ENCODE measurements at places on chromosomes 5 and 9.

DNA sequence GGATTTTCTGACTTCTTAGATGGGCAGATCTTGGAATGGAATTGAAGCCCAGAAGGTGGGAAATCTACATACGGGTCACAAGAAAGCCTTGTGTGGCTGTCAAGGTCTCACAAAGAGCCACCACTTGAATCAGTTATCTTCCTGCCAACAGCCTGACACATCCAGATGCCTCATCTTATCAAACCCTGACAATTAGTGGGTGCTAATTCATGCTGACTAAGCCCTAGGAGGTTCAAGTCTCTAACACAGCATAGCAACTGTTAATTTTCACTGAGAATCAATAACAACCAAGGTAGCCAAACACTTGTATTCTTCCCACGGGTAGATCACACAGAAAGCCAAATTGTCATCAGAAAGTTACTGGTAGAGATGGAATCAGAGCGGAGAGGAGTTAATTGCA is 222.2 kb downstream of the TMEM167A start:
- DNase-seq: no peak

DNA sequence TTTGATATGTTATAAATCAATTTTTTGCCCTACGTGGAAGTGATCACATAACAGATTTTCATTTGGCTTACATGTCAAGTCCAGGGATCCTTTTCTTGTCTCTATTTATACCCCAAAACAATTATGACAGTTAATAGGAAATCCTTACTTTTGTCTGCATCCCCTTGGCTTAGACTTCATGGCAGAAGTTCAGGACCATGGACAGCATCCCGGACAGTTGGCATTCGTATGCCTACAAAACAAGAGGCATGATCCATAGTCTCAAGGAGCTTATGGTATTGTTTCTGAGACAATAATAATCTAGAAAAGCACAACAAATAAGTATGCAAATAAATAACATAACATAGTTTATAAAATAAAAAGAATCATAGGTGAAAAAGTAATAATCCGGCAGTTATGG is 214.3 kb upstream of the GRIA1 start:
- no peak for DNase-seq

GRCh38 chr5:34526682-34527305 is 129.3 kb upstream of the RAI14 start:
- no peak for DNase-seq

DNA sequence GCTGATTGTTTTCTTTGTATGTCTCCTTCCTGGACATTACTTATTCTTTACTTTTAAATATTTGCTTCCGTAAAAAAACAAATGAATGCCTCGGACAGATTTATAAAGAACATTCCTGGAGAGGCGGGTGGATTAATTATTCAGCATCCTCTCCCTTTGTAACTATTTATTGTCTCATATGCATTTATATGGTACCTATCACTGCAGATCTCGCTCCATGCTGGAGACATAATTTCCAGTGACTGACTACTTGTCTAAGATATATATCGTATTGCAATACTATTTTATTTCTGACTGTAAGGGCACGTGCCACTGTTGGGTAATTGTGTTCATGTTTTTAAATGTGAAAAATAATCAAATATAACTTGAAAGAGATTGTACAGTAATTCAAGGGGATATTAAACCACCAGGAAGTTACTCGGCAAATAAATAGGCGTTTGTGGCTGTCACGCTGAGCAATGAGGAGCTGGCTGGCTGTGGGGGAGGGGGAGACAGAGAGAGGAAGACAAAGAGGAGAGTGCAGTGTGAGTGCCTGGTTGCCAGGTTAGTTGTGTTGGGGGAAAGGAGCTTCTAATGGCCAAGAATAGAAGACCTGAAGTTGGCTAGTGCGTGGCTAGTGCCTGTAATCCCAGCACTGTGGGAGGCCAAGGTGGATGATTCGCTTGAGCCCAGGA is 131.8 kb upstream of the GABRP start:
- DNase-seq: no peak

DNA sequence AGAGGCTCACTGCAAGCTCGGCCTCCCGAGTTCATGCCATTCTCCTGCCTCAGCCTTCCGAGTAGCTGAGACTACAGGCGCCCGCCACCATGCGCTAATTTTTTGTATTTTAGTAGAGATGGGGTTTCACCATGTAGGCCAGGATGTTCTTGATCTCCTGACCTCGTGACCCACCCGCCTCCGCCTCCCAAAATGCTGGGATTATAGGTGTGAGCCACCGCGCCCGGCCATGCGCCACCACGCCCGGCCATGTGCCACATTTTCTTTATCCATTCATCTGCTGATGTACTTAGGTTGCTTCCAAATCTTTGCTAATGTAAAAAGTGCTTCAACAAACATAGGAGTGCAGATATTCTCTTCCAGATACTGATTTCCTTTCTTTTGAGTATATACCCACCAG is 408.6 kb downstream of the CAAP1 start:
- DNase-seq: no peak

DNA sequence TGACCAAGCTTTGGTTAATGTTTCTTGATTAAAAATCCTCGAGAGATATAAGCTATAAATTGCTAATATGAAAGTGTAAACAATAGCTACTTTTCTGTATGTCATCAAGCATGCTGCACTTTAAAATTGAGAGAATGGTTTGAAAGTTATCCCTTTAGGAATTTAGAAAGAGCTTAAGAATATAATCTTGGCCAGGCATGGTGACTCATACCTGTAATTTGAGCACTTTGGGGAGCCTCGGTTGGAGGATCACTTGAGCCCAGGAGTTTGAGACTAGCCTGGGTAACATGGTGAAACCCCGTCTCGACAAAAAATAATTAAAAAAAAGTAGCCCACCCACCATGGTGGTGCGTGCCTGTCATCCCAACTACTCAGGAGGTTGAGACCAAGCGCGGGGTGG is 12.2 kb upstream of the MROH2B start:
- no peak for DNase-seq

DNA sequence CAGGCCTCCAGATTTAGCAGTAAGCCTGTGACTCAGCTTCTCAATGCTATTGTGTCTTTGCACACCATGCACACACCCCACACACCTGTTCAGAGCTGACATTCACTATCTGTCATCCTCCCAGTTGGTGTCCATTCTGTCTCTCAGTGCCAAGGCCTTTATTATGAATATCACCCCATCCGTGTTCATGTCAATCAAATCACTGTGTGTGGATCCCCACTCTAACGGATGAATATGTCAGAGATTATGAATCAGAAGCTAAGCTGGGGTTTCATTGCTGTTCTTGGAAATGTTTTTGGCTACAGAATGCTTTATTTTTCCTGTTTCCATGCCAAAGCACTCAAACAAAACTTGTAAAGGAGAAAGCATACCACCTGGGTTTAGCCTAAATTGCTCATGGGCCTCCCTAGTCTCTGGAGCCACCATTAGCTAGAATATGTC is 9.4 kb upstream of the MAMDC2 start:
- no peak for DNase-seq

GRCh38 chr5:11377896-11378295 is 526.4 kb downstream of the CTNND2 start:
- no peak for DNase-seq

- DNase-seq: no peak
Measured at GRCh38 chr5:96680759-96681470, 18.7 kb downstream of the CAST start.

GRCh38 chr5:160263326-160263855 is 34.1 kb downstream of the FABP6 start:
- DNase-seq: no peak

- DNase-seq: no peak
Measured at GRCh38 chr9:76115982-76116646, 225.6 kb downstream of the PCSK5 start.

DNA sequence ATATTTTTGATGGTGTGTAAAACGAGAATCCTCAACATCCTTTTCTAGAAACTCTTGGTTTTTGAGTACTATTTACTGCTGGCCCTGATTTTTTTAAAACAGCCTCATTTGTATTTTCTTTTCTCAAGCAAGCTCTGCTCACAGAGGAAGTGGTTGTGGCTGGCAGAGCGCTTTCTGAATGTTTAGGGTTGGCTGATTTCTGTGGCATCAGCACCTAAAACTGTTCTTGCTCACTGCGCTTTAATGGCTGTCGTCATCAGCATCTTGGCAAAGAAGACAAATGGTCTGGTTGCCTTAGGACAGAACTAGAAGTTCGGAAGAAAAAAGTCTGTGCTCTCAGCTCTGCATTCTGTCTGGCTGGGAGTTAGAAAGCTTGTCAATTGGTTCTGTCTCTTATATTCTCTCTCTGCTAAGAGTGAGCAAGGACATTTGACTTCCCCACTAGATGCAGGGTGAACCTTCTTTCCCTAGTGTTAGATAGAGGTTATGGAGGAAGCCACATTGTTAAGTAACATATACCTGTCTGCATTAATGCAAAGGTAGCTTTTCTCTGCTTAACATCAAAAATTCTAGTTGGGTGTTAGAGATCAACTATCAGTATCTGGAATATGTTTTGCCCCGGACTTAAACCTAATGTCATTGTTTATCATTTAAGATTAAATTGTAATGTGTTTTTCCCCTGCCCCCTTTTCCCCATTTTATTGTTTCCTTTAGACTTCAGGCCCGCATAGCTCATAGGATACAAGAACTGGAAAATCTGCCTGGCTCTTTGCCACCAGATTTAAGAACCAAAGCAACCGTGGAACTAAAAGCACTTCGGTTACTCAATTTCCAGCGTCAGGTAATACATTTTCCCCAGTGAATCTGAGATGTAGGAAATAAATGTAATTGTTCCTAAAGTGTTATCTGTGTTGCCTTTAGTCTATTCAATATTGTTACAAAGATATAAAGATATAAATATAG is 39.0 kb downstream of the SMARCA2 start:
- no peak for DNase-seq
